ENCODE measurements at places on chromosomes 11 and 22. TPM values are rescaled to one million over a fixed set of nuclear protein-coding genes. Genes with fewer than 3 reads are reported as not detected.

GRCh38 chr22:24400034-24400725 lies 27.2 kb upstream of the ADORA2A start:
- H3K27me3 ChIP-seq: no peaks in the 10 kb centered on the region
- no peak overlapping the region for H3K4me3 ChIP-seq
- no peak for DNase-seq
- no peaks in the 10 kb centered on the region for H3K36me3 ChIP-seq
- no peak overlapping the region for H3K27ac ChIP-seq

- H3K4me3 ChIP-seq: no peak overlapping the region
- no peak overlapping the region for H3K27ac ChIP-seq
- no peaks in the 10 kb centered on the region for H3K36me3 ChIP-seq
- no peaks in the 10 kb centered on the region for H3K4me1 ChIP-seq
These were observed 1565.5 kb upstream of the RAG2 start for GRCh38 chr11:38163526-38163925.

GRCh38 chr11:20597680-20598484 lies 1.5 kb upstream of the SLC6A5 start:
- no peak overlapping the region for H3K4me3 ChIP-seq
- H3K36me3 ChIP-seq: no peaks in the 10 kb centered on the region
- peaks cover 23% of the 10 kb centered on the region for H3K27me3 ChIP-seq
- DNase-seq: no peak

Gene GGTLC2
- not detected for total RNA-seq

DNA sequence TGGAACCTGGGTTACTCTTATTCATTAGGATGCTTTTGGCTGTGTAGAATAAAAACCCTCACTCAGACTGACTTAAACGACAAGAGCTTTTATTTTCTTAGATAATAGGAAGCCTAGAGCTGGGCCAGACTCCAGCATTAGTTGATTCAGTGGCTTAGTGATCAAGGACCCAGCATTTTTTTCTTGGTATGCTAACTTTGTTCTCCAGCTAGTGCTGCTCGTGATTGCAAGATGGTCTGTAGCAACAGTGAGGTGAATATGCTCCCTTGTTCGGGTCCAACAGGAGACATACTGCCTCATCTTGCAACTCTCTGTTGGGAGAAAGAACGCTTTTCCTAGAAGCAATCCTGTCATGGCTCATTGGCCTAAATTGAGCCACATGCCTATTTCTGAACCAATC lies 33.4 kb downstream of the INSC start:
- H3K4me1 ChIP-seq: no peaks in the 10 kb centered on the region
- DNase-seq: no peak
- no peaks in the 10 kb centered on the region for H3K36me3 ChIP-seq
- H3K27ac ChIP-seq: no peak overlapping the region
- no peaks in the 10 kb centered on the region for H3K27me3 ChIP-seq

DNA sequence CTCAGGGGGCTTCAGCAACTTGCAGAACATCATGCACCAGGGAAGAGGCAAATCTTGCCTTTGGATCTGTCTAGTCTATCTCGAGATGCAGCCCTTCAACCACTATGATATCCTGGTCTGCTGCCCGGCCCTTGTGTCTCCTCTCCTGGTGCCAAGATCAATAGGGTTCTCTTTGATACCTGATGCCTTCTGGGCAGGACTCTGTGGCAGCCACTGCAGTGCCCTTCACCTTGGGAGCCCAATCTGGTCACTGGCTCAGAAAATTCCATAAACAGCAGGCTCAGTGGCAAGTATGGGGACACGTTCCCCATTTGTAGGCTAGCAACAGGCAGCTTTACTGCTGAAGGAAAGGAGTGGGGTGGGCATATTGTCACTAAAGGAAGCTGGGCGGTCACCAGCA lies 23.4 kb downstream of the SYN3 start:
- no peak for DNase-seq
- no peak overlapping the region for H3K4me3 ChIP-seq
- H3K4me1 ChIP-seq: no peaks in the 10 kb centered on the region

Gene MS4A2
- total RNA-seq: not detected
